Progenitor cell of endocrine pancreas (in vitro differentiated cells): ENCODE measurements at places on chromosomes 6 and 20. TPM values are rescaled to one million over a fixed set of nuclear protein-coding genes. Genes with fewer than 3 reads are reported as not detected.

- peaks cover 15% of the 10 kb centered on the region for H3K4me1 ChIP-seq
- H3K27ac ChIP-seq: no peak overlapping the region
- H3K27me3 ChIP-seq: no peaks in the 10 kb centered on the region
- no peaks in the 10 kb centered on the region for H3K36me3 ChIP-seq
- DNase-seq: no peak
- no peak overlapping the region for H3K4me3 ChIP-seq
Measured at GRCh38 chr20:8361006-8361652, 229.1 kb downstream of the PLCB1 start.

GRCh38 chr6:156617376-156617775, 159.8 kb upstream of the ARID1B start:
- H3K27ac ChIP-seq: no peak overlapping the region
- no peak overlapping the region for H3K4me3 ChIP-seq
- no peak for DNase-seq
- H3K27me3 ChIP-seq: peaks cover 3% of the 10 kb centered on the region

CALHM4 gene
- total RNA-seq: not detected in 2 replicates

DNA sequence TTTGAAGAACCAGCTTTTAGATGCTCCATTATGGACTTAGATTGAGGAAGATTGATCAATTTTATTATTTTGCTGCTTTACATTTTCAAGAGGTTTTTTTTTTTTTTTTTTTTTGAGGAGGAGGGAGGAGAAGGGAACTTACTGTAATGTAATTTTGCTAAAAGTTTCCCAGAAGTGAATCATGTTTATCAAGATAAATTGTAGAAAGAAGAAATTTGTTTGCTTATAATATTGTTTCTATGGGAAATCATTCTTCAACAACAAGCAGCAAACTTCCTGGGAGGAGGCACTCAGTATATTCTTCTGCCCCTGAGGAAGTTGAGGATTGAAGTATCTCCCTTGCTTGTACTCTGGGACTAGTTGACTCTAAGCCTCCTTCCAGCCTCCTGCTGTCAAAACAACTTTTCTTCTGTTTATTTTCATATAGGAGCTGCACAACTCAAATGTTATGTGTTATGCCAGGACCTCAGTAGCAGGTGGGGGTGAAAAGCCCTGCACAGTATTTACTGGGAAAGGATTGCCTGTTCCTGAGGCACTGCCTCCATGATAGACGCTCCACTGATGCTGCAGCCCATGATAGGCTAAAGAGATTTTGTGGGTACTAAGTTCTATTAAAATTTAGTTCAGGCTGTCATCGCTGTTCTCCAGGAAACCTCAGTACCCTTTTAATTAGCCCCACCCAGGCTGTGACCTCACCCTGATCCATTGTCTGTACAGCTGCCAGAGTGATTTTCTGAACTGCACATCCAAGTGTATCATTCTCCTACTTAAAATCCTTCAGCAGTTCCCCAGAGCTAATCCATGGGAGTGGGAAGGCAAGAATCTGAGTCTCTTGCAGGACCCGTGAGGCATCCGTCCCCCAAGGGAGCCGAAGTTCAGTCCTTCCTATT, 51.9 kb downstream of the CARMIL1 start:
- H3K27ac ChIP-seq: no peak overlapping the region
- peaks cover 52% of the 10 kb centered on the region for H3K4me1 ChIP-seq
- no peak for DNase-seq
- no peaks in the 10 kb centered on the region for H3K27me3 ChIP-seq
- H3K36me3 ChIP-seq: no peaks in the 10 kb centered on the region

NXT1 gene
- total RNA-seq: 19.2 and 21.2 TPM in 2 replicates

DNA sequence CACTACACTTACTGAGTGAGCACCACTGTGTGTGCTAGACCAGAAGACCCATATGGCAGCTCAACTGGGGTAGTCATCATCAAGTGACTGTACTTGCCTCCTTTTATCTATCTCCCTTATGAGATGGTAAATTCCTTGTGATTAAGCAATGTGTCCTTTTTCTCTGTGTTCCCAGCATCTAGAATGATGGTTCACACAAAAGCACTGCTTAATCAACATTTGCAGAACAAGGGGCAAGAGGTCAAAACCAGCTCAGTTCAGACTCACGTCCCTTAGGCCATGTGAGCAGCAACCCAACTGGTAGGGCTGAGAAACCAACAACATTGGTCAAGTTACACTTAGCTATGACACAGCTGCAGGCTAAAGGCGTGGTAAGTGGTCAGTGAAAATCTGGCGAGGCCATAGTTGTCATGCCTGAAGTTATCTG, 10.0 kb downstream of the TRAM2 start:
- no peaks in the 10 kb centered on the region for H3K36me3 ChIP-seq
- peaks cover 35% of the 10 kb centered on the region for H3K4me1 ChIP-seq
- H3K27ac ChIP-seq: no peak overlapping the region
- no peak for DNase-seq
- H3K27me3 ChIP-seq: no peaks in the 10 kb centered on the region
